ENCODE measurements at places on chromosomes 1 and 21. TPM values are rescaled to one million over a fixed set of nuclear protein-coding genes. Genes with fewer than 3 reads are reported as not detected.

DNA sequence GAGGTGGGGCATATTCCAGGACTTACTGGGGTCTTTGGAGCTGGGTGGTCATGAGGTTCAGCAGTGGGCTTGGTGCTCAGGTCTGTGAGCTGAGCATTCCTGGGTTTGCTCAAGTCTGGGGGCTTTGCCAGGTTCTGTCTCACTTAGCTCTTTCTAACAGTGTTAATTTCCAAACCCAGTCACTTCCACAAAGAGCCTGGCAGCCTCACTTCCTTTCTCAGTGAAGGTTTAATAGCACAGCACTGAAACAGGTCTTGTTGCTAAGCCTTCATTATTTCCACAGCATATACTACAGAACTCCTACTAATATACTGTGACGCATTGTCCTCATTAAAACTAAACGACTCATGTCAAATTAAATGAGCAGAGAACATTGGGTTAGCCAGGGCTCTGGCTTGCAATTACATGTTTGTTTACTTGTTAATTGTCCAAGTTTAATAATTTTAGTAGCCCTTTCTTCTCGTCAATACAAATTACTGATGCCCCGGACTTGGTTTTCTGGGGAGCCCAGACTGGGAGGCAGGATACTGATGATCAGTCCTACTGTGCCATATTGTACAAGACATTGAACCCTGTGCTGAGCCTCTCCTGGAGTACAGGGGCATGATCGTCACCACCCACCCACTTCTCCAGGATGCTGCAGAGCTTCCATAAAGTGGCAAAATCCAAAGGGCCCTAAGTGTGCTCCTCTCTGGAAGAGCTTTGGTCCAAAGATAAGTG, 170.7 kb downstream of the IER5 start:
- no peak for DNase-seq

DNA sequence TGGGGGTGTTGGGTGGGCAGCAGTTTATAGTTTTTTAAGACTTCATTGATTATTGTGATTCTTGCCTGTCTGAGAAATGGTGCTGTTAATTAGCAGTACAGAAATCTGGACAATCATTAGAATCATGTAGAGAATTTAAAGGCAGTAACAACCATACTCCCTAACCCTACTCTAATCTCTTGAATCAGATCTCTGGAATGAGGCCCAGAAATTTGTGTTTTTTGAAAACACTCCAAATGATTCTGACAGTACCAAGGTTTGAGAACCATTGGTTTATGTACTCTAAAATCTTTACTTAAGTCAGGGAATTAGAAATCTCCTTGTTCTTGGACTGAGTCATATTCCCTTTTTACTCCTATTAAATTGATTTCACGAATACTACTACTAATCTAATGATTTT, 24.0 kb downstream of the FNBP1L start:
- peak; percentile 41 for DNase-seq

- DNase-seq = no peak
These were observed 9.3 kb upstream of the MAST2 start for GRCh38 chr1:45793942-45794604.

Gene CFAP141
- 3.7 TPM for polyA plus RNA-seq

Gene EXTL1
- 0.08 TPM for polyA plus RNA-seq

Gene P3R3URF
- not detected for polyA plus RNA-seq

Gene RO60
- 6.3 TPM for polyA plus RNA-seq

Gene SPRR3
- 1.2 TPM for polyA plus RNA-seq

- peak; percentile 94 for DNase-seq
These were observed 9.6 kb downstream of the NES start for GRCh38 chr1:156667610-156667967.

DNA sequence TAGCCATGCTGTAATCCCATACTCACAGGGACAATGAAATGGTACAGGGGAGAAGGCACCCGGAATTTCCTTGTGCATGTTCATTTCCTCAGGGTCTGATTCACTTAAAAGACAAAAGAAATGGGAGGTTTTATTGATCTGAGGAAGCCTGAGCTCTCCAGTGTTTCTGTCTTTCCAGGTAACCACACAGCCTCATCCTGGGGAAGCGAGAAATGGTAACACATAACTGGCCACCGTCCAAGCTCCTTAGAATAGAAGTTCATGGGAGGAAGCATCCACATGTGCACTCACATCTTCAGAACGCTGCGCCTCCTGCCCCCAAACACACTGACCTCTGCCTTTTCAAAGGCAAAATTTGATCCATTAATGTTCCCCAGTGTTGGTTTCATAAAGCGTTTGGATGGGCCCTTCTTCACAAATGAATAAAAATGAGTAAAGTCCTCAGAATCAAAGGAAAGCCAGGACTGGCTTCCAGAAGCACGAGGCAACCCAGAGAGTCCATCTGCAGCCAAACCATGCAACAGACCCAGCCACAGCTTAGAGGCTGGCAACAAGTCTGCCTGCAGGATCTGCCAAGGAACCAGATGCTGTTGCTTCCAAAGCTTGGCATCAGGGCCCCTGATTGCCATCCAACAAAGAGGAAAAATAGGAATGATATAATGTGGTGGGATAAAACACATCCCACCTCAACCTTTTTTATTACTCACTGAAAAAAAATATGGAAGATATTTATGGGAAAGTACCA, 120.3 kb downstream of the ZBTB18 start:
- DNase-seq = no peak

- no peak for DNase-seq
These were observed 121.5 kb downstream of the OLFML2B start for GRCh38 chr1:161902182-161902581.

GRCh38 chr21:27275294-27275927, 308.5 kb upstream of the ADAMTS5 start:
- DNase-seq = no peak

Gene RAB3B
- 0.02 TPM for polyA plus RNA-seq

DNA sequence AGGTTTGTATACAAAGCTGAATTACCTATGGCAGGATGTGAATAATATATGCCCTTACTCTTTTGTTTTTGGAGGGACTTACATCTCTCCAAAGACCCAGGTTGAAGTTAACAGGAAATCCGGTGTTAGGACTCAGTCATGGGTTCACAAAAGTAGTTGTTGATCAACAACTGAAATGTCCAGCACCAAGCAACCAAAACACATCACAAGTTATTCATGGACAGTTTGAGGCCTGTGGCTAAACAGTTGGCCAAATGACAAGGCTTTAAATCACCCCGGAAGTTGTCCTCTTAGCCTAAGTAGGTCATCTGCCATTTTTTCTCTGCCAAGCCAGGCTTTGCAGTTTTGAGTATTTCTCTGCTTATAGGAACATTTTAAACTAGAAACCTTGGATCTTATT, 89.9 kb downstream of the CD247 start:
- DNase-seq = peak; percentile 52

- DNase-seq = no peak
These were observed 136.9 kb upstream of the SAMSN1 start for GRCh38 chr21:14683063-14683462.

Gene NIT1
- 26.9 TPM for polyA plus RNA-seq

Gene SPRR2G
- polyA plus RNA-seq = not detected

Gene RCSD1
- 7.6 TPM for polyA plus RNA-seq

GRCh38 chr1:2413495-2414296, 1.3 kb upstream of the PEX10 start:
- no peak for DNase-seq

DNA sequence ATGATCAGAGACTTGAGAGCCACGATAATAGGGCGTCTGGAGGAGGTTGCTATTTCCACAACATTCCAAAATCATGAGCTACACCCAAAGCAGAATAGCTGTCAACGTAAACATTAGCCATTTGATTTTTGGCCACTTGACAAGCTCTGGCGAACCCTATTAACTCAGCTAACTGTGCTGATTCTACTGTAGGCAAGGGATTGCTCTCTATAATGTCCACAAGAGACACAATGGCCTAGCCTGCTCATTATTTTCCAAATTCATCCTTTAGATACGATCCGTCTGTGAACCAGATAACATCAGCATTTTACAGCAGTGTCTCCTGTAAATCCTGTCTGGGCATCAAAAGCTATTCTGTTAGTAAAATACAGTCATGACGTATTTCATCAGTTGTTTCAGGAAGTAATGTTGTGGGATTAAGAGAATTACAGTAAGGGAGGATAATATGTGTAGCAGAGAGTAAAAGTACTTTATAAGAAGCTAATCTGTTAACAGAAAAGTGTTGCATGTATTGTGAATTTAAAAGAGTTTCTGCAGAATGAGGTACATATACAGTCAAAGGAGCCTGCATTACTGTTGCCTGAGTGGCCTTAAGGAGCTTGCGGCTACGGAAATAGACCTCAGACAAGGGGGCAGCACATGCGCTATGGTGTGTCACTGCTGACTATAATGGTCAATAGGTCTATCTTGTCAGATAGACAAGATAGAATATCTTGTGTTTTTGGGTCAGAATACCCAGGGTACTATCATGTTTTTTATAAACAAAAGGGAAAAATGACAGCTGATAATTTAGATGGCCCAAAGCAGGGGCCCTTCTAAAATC, 44.9 kb upstream of the TINAGL1 start:
- peak; percentile 76 for DNase-seq

Gene TIE1
- polyA plus RNA-seq = 20.5 TPM

DNA sequence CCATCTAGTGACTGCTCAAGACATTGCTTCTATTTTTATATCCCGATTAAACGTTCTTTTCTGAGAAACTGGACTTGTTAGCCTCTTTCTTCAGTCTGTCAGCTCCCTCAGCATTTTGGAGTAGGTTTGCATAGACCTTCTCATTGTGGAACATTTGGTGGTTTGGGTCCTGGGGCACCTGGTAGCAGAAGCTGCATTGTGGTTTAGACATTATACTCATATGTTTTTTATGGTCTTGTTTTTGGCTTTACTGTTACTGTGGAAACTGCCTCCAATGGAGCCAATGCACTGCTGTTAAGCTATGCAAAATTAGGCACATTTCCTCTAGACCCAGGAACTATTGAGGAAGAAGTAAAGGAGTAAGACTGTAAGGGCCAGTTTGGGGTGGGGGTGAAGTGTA, 36.7 kb upstream of the LRRC8B start:
- DNase-seq = no peak

- no peak for DNase-seq
These were observed 3.3 kb downstream of the KRTAP10-3 start for GRCh38 chr21:44555200-44555875.

All from lung (tissue), 17 donors.